Stimulated activated CD4-positive, alpha-beta T cell treated with anti-CD3 and anti-CD28 coated beads, Interleukin-1b, Interleukin-23, amount 100 ng/mL, for 48 hours (primary cell): ENCODE measurements at places on chromosomes 1 and 21.
A peak's percentile ranks its signal among the peaks of the same experiment; 100 is the strongest.

- DNase-seq, result no peak
Measured at GRCh38 chr1:60118085-60118484, 44.5 kb upstream of the C1orf87 start.

GRCh38 chr1:66840929-66841328, 39.9 kb upstream of the INSL5 start:
- no peak for DNase-seq

DNA sequence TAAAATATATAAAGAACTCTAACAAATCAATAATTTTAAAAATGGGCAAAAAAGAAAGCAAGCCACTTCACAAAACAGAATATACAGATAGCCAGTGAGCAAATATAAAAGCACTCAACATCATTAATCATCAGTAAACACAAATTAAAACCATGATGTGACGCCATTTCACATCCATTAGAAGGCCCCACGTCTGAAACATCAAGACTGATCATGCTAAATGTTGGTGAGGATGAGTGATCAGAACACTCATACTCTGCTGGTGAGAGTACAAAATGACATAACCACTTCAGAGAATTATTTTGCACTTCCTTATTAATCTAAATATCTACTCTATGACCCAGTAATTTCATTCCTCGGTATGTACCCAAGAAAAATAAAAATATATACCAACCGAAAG, 512.2 kb upstream of the NR5A2 start:
- no peak for DNase-seq

- no peak for DNase-seq
Measured at GRCh38 chr1:6083385-6083784, 37.7 kb downstream of the KCNAB2 start.

DNA sequence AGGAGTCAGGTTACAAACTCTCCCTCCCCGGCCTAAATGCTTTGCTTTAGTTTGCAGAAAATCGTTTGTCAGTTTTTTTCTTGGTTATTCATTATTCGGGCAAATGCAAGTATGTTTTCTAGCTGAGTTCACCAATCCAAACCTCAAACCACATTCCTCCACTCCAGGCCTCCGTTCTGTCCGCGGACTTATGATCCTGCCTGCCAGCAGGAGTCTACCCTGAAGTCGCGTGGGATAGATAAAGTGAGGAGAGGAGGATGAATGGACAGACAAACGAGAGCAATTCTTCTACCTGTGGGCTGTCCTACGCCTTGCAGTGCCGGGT, 1.3 kb downstream of the ADAMTS1 start:
- DNase-seq, result no peak

- DNase-seq, result no peak
Measured at GRCh38 chr1:43668956-43669355, 19.0 kb downstream of the KDM4A start.

- DNase-seq, result no peak
Measured at GRCh38 chr1:203591626-203592025, 35.0 kb upstream of the ATP2B4 start.

DNA sequence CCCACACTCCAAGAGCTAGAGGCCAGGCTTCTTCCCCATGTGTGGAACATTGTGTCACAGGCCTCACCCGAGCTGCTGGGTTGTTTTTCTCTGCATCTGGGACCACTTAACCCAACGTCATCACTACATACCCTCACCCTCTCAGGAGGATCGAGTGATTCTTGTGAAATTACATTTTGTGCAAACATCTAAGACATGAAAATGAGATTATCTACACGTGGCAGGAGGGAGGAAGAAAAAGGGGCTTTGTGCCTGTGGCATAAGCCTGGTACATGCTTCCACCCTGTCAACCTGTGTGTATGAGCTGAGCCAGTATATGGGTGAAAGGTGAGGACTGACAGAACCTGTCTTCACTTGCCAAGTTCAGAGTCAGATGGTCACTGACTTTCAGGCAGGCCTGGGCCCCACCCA, 1.6 kb downstream of the CPT2 start:
- DNase-seq, result no peak

GRCh38 chr1:152190589-152190988, 31.6 kb upstream of the RPTN start:
- no peak for DNase-seq

DNA sequence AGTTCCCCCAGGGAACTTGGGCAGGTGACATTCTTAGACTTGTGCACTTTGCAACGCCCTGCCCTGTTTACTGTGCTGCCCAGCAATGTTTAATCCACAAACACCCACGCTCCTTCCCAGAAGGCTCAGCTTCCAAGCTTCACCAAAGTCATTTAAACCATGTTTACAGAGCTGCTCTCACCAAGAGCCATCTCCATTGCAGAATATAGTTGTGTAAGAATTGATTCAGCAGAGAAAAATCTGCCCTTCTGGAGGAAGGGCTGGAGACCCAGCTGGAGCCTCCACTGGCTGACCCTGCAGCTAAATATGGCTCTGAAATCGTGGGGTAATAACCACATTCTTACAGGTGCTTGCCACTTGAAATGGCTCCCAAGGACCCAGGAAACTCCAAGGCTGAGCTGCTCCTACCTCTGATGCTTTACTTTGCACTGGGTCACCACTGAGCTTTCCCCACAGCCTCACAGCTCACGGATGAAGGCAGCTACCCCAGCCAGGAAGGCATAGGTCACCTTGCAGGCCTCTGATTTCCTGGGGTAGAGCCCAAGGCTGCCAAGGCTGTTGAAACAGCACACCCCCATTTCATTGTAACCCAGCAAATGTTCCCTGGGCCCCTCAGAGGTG, 8.7 kb downstream of the CAPN2 start:
- no peak for DNase-seq

- peak; percentile 40 for DNase-seq
Measured at GRCh38 chr21:46097336-46098293, at the start of gene COL6A2. TSS of gene COL6A2 (plus strand) at chr21:46098112.

DNA sequence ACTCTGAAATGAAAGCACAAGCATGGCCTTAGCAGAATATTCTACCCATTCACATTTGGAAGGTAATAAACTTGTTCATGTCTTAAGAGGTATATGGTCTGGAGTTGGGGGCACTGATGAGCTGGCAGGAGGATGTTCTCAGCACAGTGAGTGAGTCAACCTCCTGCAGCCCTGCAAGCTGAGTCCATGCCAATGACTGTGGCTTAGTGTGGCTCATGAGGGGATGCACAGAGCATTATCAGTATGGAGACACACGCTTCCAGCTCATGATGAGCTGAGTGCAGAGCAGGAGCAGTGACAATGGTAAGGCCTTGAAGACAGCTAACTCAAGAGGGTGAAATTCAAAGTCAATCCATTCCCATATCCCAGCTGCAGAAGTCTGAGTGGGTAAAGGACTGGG, 102.3 kb downstream of the TNFSF18 start:
- peak; percentile 37 for DNase-seq

GRCh38 chr1:110187139-110187890, 22.8 kb upstream of the KCNC4 start:
- no peak for DNase-seq

DNA sequence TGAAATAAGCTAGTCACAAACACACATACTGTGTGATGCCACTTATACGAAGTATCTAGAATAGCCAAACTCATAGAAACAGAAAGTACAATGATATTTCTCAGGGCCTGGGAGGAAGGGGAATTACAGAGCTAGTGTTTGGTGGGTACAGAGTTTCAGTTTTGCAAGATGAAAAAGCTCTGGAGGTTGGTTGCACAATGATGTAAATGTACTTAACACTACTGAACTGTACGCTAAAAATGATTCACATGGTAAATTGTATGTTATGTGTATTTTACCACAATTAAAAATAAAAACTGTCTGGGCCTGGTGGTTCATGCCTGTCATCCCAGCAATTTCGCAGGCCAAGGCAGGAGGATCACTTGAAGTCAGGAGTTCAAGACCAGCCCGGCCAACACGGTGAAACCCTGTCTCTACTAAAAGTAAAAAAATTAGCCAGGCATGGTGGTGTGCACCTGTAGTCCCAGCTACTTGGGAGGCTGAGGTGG, 15.3 kb upstream of the FHAD1 start:
- peak; percentile 29 for DNase-seq

DNA sequence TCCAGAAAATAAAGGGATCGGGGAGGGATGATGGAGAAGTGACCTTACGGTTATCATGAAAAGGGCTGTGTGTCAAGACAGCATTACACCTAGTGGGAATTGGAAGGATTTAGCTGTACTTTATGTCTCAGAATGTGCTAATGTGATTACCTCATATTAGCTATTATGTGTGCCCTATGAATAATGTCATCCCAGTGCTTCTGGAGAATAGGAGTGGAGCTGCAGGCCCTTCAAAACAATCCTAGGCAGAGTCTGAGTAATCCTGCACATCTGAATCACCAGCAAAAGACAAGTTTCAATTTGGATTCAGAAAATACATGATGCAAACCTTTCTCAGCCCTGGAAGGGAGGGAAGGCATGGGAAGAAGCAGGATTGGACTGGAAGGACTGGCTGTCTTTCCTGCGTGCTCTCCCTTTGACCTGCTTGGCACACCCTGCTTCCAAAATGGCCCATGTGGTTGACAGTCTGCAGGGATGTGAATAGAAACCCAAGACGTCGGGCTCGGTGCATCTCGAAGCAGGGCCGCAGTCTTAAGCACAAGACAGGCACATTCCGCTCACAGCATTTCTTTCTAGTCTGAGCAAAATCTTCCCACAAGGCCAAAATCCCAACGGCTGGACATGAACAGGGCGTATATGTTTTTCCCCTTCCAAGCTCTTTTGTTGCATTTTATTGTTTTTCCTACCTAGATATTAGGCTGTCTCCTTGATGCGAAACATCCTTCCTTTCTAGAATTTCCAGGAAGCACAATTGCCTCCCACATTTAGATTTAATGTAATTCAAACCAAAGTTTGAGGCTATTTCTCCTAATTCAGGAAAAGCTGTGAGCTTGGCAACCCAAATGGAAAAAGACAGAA, 54.3 kb upstream of the TARBP1 start:
- DNase-seq, result no peak

- no peak for DNase-seq
Measured at GRCh38 chr1:30691480-30691879, 31.9 kb downstream of the MATN1 start.

DNA sequence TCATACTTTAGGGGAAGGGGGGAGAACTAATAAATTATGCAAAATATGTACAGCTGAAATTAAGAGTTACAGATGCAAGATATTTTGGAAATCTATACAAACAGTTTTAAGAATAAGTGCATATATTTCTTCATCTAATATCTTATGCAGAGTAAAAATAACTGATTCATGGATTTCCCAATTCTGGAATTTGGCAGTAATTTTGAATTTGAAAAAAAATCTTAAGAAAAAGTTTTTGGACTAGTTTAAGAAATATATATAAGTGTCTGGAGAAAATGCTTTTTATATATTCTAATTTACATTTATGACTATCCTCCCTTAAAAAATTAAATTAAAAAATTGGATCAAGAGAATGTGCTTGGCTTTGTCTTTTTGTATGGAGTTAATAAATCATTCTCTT, 474.3 kb downstream of the BRINP3 start:
- DNase-seq, result no peak

GRCh38 chr1:31580513-31580870, 4.2 kb downstream of the TINAGL1 start:
- no peak for DNase-seq

- no peak for DNase-seq
Measured at GRCh38 chr1:17167041-17167785, 37.7 kb upstream of the PADI1 start.

DNA sequence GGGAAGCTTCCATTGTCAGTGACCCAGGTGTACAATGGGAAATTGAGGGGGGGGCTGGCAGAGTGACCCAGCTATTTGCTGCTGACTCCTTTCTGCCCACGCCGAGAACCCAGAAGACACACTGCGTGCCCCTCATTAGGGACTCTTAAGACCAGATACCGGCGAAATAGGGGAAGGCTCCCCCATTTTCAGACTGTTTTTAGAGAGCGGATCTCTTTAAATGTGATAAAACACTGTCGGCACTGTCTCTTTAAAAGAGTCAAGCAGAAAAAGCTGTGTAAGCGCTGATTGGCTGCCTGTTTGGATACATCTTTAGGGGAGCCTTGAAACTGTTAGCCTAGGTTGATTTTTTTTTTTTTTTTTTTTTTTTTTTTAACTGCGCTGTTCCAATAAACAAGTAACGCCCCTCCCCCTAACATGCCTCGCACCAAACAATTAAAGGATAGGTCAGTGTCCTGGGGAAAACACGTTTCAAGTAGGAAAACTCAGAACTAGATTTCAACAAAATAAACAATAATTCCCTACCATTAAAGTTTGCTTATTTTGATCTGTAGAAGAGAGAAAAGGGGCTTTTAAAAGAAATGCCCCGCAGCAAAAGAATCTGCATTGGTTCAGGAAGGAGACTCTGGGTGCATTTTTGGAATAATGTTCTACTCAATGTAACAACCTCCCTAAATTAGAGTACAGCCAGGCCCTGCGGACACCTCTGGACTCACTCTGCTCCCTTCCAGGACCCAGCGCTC, 1.4 kb upstream of the SSBP3 start:
- peak; percentile 66 for DNase-seq

DNA sequence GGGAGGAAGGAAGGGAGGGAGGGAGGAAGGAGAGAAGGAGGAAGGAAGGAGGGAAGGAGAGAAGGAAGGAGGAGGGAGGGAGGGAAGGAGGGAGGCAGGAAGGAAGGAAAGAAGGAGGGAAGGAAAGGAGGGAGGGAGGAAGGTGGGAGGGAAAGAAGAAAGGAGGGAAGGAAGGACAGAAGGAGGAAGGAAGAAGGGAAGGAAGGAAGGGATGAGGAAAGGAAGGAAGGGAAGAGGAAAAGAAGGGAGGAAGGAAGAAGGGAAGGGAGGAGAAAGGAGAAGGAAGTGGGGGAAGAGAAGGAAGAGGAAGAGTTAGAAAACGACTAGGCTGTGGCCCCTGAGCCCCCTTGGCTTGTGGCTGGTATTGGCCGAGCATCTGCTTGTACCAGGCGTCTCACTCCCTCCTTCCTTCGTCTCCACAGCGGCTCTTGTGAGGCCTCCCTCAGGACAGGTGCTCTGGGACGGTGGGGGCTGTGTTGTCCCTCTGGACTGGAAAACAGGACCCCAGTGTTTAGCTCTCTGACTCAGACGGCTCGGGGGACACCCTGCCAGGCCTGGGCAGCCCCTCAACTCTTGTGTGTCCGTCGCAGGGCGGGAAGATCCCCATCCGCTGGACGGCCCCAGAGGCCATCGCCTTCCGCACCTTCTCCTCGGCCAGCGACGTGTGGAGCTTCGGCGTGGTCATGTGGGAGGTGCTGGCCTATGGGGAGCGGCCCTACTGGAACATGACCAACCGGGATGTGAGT, 36.2 kb upstream of the C1QA start:
- DNase-seq, result no peak

GRCh38 chr1:59670662-59671061, 144.1 kb upstream of the HOOK1 start:
- DNase-seq, result no peak
